ENCODE measurements at places on chromosomes 16 and 17. TPM values are rescaled to one million over a fixed set of nuclear protein-coding genes. Genes with fewer than 3 reads are reported as not detected.

Gene KCNAB3
- 10.8 TPM for total RNA-seq

Gene CIBAR2
- total RNA-seq = not detected

Gene ACTG1
- total RNA-seq = 2,863 TPM

Gene TAT
- total RNA-seq = not detected

GRCh38 chr16:12186774-12187335 lies 210.3 kb downstream of the SNX29 start:
- DNase-seq = no peak

DNA sequence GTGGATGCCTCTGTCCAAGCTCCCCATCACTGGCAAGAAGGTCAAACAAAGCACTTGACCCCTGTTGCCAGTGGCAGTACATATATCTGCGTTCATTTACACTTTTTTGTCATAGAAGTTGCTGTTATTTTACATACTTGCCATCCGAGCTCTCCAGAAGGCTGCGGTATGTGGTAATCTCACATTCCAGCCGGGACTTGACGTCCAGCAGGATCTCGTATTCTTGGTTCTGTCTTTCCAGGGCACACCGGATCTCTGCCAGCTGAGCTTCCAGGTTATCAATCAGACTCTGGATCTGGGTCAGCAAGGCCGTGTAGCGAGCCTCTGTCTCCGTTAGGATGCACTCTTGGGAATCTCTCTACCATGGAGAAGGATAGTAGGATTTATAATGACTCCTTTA lies 6.6 kb downstream of the KRT39 start:
- no peak for DNase-seq

GRCh38 chr16:67084345-67085028 lies 25.3 kb upstream of the PHAF1 start:
- DNase-seq = no peak

DNA sequence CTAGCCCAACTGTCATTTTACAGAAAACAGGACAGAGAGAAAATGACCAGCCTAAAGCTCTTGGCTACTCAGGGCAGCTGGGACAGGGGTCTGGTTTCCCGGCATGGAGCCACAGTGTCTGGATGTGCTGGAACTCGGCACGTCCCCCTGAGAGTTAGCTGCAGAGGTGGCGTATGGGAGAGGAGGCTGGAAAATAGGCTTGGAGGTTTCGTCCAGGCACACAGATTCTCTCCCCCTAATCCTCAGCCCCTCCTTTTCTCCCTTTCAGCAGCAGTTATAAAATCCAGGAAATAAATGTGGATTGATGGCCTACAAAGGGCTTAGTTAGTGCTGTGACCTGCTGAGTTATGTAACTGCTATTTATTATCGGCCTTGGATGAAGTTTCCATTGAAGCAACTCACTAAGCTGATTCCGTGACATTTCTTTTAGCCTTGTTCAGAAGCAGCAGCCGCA lies 89.5 kb upstream of the TOB1 start:
- no peak for DNase-seq
